H4 (cell line): ENCODE measurements at places on chromosomes 5 and 9. TPM values are rescaled to one million over a fixed set of nuclear protein-coding genes. Genes with fewer than 3 reads are reported as not detected.

DNA sequence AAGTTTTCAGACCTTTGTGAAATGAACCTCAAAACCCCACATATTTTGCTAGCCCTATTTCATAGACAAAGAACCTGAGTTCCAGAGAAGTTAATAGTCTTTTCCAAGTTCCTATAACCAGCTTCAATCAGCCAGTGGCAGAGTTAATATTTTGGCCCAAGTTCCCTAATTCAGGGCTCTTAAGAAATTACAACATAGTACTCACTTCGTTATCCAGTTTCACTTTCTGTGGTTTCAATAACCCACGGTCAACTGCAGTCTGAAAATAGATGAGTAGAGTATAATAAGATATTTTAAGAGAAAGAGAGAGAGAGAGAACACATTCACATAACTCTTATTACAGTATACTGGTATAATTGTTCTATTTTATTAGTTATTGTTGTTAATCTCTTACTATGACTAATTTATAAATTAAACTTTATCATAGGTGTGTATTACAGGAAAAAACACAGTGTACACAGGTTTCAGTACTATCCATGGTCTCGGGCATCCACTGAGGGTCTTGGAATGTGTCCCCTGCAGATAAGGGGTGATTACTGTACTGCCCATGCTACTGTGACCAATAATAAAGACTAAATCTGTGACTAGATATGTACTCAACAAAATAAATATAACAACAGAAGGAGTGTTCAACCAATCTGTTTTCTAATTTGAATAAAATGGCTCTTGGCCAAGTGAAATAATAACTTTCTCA lies 9.3 kb upstream of the MYOT start:
- DNase-seq, result peak; percentile 22

CNTNAP3B gene
- 23.1 and 23.4 TPM in 2 replicates for total RNA-seq

GRCh38 chr5:132838516-132839282 lies 8.3 kb upstream of the SHROOM1 start:
- DNase-seq, result no peak

DND1 gene
- 0.37 TPM in 1 of 2 replicates, not detected in the other for total RNA-seq

DNA sequence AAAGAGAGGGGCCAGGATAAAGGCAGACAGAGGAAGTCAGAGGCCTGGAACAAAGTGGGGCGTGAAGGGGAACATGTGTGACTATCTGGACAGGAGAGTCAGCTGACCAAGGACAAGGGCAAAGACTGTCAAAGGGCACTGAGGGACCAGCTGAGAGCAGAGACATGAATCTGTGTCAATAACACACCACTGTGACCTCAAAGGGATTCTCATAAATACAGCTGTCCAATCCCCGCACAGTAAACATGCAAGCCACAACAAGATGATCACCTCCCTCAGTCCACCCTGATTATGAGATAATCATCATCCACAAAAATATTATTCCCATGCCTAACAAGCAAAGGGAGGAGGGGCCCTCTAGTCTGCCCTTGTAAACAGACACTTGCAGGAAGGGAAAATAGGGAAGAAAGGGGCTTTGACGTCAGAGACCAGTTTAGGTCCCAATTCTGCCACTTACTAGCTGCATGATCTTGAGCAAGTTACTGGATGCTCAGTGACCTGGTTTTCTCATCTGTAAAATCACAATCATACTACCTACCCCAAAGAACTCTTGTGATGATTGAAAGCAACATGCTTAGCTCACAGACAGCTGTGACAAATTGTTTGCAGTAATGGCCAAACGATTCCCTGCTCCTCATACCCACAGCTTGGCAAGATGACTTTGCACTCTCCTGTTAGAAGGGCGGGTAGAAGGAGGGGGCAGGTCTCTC lies 41.8 kb downstream of the RAPGEF1 start:
- DNase-seq, result peak; percentile 39

DNA sequence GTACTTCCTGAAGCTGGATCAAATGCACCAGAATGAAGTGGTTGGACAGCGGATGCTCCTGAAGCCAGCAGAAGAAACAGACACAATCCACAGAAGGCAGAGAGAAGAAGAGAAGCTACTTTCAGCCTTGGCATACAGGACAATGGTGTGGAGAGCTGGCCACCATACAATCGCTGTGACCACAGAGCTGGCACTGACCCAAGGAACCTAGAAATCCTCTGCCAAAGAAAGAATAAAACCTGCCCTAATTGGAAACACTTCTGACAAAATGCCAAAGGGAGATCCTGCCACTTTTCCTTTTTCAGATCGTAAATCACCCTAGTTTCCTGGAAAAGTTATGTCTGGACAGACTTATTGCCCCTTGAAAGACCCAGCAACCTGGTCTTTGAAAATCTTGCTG lies 77.8 kb downstream of the BAAT start:
- no peak for DNase-seq

DNA sequence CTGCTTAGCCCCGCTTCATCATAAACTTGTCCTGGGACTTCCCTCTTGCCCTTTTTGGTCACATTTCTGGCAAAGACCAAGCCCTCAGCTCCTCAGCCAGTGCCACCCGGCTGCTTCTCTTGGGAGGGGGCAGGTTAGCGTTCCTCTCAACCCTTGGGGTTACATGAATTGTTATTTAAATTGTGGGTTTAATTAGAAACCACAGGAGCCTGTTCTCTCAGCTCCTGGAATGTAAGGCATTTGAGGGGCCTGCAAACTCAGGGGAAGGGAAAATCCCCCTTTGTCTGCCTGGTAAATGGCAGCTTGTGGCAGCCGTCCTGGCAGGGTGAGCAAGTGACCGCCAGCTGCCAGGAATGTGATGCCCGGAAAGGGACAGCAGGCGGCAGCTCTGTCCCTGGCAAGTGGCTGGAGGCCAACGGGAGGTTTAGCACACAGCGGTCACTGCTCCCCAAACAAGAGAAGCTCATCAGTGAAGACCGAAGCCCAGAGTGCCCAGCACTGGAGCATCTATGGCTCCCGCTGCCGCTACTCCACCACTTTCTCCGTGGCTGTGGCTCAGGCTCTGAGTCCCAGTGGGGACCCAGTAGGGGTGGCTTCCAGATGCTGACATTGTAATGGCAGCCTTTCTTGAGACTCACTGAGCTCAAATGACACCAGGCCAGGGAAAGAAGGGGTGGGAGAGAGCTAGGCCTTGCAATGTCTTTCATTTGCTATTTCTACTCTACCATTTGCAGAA lies 51.7 kb downstream of the SHB start:
- peak; percentile 95 for DNase-seq

GRCh38 chr9:134165357-134166315 lies 1.3 kb upstream of the RNU6ATAC start:
- DNase-seq, result no peak

ECSCR gene
- total RNA-seq, result 0.10 TPM in 1 of 2 replicates, not detected in the other

SHB gene
- 8.7 and 10.1 TPM in 2 replicates for total RNA-seq

DNA sequence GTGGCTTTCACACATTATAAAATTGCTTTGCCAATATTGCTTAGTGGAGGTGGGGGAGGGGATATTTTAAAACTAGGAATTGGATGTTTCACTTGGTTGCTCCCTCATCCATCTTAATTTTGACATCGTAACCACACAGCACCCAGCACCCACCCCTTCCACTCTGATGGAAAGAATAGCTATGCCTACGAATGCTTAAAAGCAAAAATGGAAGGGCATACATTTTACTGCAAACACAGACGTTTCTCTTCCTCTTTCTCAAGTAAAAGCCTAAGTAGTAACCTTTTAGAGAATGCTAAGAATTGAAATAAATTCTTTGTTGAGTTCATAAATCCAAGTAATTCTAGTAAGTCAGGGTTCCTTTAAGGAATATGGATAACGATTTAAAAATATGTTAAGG lies 69.9 kb downstream of the JAKMIP2 start:
- no peak for DNase-seq

GRIN3A gene
- total RNA-seq, result 0.04 TPM in 1 of 2 replicates, not detected in the other

DNA sequence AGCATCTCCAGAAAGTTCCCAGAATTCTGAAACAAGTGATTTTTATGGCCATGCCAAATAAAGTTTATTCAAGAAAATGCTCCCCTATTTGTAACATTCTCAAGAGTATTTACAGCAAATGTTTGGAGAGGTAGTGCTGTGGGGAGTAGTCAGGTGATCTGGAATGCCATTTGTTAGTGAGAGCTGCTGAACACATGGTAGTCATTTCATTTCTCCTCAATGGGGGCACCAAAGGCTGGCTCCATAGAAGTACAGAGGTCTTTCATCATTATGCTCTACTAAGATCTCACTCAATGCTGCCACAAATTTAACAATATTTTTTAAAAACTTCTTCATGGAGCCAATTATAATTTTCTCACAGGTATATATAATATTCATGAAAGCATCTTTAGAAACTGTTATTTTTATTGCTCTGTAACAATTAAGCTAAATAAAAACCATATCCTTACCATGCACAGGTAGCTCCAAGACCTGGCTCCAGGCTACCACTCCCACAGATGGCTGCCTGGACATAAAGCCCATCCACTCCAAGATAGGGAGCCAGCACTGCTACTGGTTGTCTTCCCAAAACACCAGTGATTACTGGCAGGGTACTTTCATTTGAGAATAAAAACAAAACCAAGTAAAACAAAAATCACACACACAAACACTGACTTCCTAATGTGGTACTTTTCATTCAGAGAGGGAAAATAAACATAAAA lies 200.8 kb downstream of the PLK2 start:
- DNase-seq, result no peak

GRCh38 chr9:34589636-34590380 lies at the start of gene CNTFR:
CNTFR (minus strand) TSS chr9:34589724; CDS start chr9:34568981, 20,743 bp downstream.
- DNase-seq, result no peak

GRCh38 chr9:81522716-81523551 lies 166.4 kb downstream of the TLE1 start:
- DNase-seq, result peak; percentile 72

GRCh38 chr5:164449460-164449859 lies 944.0 kb downstream of the MAT2B start:
- no peak for DNase-seq
